ENCODE measurements at places on chromosomes 4 and X.

- DNase-seq, result no peak
Measured at GRCh38 chr4:121562811-121563210, 134.0 kb downstream of the ANXA5 start.

DNA sequence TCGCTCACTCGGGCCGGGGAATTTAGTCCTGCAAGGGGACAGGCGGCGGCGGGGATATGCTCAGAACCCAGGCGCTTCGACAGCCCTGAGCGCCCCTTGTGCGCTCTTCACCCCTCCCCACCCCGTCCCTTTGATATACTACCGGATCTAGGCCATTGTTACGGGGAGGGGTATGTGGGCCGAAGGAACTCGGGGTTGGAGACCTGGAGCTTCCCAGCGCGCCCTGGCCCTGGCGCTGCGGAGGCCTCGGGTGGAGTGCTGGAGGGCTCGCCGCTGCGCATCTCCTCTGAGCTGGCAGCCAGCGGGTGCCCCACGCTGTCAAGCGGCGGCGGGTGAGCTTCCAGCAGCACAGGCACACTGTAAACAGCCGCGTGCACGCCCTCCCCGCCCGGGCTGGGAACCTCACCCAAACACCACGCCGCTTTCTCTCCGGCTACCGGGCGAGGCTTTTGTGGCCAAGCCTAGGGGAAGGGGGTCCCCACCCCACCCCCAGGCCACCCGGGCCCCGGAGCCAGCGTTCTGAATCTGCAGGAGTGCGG lies 54.5 kb upstream of the BCOR start:
- no peak for DNase-seq

- DNase-seq, result no peak
Measured at GRCh38 chr4:145154573-145154972, 25.8 kb downstream of the OTUD4 start.

GRCh38 chrX:48498374-48498809 lies 10.4 kb upstream of the PORCN start:
- DNase-seq, result no peak

GRCh38 chr4:156950090-156950489 lies 21.5 kb downstream of the PDGFC start:
- no peak for DNase-seq

DNA sequence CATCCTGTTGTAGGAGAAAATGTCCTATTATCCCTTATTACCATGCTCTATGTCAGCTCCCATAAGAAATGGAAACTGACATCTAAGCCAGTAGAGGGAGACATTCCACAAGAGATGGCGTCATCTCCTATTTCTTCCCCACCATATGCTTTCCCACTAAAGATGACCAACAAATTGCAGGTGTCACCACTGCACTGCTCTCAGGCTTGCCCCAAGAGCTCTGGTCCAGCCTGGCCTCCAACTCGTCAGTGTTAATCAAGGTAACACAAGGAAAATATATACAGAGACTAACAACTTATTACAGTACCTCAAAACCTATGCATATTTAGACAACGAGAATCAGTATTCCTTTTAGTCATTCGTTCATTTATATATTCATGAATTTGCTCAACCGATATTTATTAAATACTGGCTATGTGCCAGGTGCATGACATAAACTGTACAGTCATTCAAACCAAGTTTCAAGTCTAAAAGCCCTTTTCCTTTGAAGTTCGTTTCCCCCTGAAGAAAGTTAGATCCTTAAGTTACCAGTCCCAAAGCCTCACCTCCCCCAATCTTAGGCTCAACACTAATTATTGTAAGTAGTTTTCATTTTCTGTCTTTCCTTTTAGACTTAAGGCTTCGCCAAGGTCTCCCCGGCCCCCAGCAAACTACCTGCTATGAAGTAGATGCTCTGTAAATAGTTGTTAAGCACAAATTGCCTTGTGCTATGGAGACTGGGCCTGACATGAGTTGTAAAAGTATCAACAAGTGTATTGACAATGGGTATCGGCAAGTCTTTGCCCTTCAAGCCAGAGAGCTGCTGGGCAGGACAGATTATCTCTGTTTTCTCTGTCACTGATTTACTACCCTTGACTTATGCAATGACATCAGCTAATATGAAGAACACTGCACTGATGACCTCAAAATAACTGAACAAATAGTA lies 3.1 kb upstream of the FGB start:
- peak; percentile 18 for DNase-seq

DNA sequence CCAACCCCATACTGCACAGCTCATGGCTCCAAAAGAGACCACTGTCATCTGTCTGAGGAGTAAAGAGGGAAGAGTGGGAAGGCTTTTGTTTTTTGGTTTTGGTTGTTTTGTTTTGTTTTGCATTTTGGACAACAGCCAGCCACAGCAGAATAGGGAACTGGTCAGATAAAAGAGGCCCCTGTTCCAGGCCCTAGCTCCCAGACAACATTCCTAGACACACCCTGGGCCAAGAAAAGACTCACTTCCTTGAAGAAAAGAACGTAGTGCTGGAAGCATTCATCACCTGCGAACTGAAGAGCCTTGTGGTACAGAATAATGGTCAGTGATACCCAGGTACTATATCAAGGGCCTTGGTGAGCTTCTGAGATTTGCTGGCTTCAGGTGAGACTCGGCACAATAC lies 619.4 kb upstream of the SPANXN1 start:
- DNase-seq, result no peak

DNA sequence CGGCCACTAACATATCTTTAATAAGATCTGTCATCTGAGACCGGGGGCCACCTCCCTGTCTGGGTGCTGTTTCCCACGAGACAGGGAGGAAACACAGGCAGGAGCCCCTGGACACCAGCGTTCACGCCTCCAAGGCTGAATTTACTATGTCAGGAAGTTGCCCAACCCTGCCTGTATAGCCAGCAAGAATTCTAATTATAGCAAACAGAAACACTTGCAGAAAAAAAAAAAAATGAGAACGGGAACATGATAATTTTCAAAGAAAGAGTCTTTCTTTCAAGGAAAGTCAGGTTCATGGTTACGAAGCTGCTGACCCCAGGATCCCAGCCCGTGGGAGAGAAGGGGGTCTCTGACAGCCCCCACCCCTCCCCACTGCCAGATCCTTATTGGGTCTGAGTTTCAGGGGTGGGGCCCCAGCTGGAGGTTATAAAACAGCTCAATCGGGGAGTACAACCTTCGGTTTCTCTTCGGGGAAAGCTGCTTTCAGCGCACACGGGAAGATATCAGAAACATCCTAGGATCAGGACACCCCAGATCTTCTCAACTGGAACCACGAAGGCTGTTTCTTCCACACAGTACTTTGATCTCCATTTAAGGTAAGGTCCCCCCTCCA lies at the start of gene IL3RA:
Gene IL3RA (plus strand): TSS at position 455 of the 613 bp plus-strand sequence. CDS start 4,981 bp downstream, outside the sequence.
- DNase-seq, result peak; percentile 17

DNA sequence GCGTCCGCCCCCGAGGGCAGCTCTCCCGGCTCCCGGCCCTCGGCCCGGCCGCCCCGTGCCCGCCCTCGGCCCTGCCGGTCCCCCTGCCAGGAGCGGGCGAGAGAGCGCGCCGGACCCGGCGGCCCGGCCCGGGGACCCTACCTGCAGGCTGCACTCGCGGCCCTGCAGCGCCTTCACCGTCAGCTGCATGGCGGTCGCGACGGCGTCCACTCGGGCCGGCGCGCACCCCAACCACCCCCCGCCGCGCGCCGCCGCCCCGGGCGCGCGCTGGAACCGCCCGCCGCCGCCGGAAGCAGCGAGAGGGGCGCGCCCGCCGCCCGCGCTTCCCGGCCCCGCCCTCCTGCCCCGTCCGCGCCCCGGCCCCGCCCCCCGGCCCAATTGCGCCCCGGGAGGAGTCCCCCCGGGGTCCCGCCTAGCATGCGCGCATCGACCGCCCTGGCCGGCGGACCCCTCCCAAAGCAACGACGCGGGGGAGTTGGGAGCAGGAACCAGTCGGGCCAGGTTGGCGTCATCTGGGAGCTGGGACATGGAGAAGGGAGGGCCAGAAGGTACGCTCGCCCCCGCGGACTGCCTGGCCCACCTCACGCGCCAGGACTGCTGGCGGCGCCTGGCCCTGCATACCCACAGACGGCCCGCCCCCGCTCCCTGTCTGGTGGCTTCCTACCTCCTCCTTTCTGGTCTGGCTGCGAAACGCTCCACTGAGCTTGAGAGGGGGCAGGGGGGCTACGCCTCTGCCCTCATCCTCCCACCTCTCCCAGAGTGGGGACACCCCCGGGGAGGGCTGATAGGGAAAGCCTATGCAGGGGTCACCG lies at the start of gene UBL4A:
Gene UBL4A (minus strand): TSS at position 220 of the 812 bp plus-strand sequence. CDS start 31 bp downstream, at position 189.
- DNase-seq, result no peak

GRCh38 chr4:172938870-172939269 lies 229.7 kb upstream of the GALNT7 start:
- no peak for DNase-seq

GRCh38 chr4:153257991-153258390 lies 53.7 kb downstream of the TRIM2 start:
- no peak for DNase-seq

- DNase-seq, result no peak
Measured at GRCh38 chr4:69649629-69650028, 3.4 kb downstream of the UGT2A1 start.

GRCh38 chr4:84401701-84402306 lies 97.3 kb downstream of the NKX6-1 start:
- DNase-seq, result no peak

GRCh38 chrX:132955690-132956089 lies 2.7 kb downstream of the HS6ST2 start:
- DNase-seq, result no peak

DNA sequence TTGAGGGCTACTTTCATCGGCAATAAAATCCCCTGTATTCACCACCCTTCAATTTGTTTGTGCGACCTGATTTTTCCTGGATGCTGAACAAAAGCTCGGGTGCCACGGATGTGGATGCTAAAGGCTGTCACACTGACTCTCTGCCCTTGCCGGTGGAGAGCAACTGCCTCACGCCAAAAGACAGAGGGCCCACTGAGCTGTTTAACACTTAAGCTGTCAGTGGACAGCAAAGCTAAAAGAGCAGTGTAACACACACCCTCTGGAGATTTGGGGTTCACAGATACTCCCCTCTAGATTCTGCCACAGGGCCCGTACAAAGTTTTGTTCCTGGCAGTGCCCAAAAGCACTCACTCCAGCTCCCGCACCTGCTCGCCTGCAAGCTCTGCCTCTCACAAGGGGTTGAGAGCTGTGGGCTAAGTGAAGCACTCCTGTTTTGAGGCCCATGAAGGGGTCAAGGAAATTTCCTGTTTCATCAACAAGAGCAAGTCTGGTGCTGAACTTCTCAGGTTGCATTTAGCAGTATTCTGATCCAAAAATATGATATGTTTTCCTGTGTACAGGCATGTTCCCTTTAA lies 1571.9 kb downstream of the ADGRL3 start:
- no peak for DNase-seq

DNA sequence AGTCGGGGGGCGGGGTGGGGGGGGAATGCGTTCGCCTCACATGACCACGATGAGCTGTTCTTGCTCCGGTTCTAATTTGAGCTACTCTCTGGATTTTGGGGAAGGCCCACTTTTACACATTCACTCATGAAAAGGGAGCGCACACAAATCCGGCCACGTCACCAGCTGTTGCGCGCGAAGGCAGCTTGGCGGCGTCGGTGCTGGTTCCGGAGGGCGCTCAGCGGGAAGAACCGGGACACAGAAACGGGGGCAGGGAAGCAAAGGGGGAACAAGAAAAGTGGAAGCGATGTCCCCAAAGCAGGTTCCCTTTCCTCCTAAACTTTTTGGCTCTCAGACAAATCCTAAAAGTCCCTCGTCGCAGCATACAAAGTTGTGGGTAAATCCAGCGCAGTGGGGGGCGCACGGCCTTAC lies 605 bp downstream of the ANXA5 start:
- peak; percentile 66 for DNase-seq

GRCh38 chrX:39971760-39972159 lies 126.0 kb downstream of the BCOR start:
- no peak for DNase-seq

DNA sequence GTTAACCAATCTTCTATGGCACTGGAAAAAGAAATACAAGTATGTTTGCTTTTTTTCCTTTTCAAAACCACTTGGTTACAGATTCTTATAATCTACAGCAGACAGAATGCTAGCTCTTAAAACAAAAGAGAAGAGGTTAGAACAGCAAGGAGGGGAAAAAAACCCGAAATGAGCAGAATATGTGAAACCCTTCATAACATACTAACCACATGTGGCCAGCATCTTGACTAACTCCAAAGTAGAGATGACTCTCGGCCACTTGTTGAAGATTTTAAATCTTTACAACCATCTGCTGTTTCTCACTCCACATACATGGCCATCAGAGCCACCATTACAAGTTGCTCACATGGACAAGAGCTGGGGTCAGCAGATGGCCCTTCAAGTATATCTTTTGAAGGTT lies 100.3 kb downstream of the PAPSS1 start:
- DNase-seq, result no peak

DNA sequence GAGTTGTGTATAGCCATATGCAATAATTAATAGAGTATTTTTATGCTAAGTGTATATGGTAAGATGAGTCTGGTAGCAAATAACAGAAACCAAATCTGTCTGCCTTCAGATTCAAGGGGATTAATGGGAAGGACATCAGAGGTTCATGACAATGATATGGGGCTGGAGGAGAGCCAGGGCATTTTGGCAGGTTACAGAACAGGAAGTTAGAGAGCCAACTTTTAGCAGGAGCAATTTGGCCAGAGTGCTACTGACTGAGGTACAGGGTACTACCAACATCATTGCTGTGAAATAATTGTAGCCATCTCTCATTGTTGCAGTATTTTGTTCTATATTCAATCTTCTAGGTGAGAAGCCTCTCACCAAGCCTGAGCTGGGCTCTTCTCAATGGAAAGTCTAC lies 210.9 kb upstream of the FAM47A start:
- no peak for DNase-seq

- DNase-seq, result no peak
Measured at GRCh38 chr4:57081651-57082621, 28.2 kb downstream of the IGFBP7 start.

DNA sequence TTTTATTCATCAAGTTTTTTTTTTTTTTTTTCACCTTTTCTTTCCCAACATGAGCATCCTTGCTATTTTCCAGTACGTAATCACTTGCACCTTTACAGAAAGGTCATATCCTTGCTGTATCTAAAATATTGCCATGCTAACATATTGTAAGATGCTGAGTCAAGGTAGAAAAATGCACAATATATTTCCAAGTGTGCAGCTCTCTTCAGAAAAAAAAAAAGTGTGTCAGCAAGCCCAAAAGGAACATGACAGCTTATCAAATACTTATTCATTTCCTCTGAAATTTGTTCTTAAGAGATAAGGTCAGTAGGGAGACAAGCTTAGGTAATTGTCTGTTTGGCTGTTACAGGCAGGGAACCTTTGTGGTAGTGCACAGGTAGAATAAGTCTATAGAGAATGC lies 27.0 kb downstream of the SH2D1A start:
- DNase-seq, result no peak

- DNase-seq, result no peak
Measured at GRCh38 chr4:13956947-13957346, 329.4 kb upstream of the BOD1L1 start.
